Activated CD4-positive, CD25-positive, alpha-beta regulatory T cell treated with anti-CD3 and anti-CD28 coated beads, Interleukin-2, amount 50 U/mL, for 24 hours (primary cell): ENCODE measurements at places on chromosomes 4 and X.

GRCh38 chr4:77123411-77123810 lies 33.6 kb upstream of the CCNG2 start:
- ATAC-seq, result no peak

DNA sequence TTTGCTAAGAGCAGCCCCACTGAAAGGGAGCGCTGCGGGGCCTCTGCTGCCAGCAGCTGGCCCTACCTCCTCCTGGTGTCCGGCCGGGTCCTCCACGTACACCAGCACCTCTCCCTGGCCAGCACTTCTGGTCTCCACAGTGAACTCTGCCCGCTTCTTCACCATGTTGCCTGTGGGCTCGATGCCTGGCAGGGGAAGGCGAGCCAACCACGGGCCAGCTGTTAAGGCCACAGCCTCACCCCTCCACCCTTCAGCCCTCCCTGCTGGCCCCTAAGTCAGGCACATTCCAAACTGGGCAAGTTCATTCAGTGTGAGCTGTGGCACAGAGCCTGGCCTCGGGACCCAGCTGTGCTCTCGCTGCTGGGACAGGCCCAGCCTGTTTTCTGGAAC lies 7.8 kb downstream of the FLNA start:
- no peak for ATAC-seq

GRCh38 chr4:170599894-170600293 lies 510.1 kb upstream of the AADAT start:
- ATAC-seq, result no peak

DNA sequence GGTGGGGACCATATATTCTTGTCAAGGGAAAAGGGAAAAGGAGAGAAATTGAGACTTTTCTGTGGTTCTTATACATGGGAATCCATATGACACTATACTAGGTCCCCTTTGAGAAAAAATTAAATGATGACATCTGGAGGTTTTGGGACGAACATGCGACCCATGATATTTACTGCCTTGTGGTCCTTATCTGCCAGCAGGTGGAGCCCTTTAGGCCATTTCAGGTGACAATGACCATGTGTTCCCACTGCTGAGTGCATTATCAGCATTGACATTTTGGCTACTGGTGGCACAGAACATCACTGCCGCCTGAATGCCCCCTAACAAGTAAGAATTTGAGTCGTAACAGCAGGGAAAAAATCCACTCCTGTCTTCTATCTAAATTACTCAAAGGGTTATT lies 843.4 kb downstream of the FSTL5 start:
- no peak for ATAC-seq

DNA sequence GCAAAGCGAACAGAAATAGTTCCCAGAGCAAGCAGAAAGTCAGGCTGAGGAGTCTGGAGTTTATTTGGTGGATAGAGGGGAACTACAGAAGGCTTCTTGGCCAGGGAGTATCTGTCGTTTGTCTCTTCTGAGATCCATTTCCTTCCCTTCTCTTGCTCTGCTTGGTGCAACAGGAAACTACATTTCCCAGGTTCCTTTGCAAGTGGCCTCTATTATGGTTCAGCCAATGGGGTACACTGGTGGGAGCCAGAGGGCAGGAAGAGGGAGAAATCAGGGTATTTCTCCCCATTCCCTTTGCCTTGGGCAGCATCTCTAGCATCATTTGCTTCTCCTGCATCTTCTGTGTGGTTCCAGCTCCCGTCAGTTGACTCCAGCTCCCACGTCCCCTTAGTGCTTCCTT lies 142.1 kb downstream of the BCOR start:
- no peak for ATAC-seq

- no peak for ATAC-seq
Observed at GRCh38 chr4:5220028-5220427, 168.7 kb downstream of the STK32B start.

DNA sequence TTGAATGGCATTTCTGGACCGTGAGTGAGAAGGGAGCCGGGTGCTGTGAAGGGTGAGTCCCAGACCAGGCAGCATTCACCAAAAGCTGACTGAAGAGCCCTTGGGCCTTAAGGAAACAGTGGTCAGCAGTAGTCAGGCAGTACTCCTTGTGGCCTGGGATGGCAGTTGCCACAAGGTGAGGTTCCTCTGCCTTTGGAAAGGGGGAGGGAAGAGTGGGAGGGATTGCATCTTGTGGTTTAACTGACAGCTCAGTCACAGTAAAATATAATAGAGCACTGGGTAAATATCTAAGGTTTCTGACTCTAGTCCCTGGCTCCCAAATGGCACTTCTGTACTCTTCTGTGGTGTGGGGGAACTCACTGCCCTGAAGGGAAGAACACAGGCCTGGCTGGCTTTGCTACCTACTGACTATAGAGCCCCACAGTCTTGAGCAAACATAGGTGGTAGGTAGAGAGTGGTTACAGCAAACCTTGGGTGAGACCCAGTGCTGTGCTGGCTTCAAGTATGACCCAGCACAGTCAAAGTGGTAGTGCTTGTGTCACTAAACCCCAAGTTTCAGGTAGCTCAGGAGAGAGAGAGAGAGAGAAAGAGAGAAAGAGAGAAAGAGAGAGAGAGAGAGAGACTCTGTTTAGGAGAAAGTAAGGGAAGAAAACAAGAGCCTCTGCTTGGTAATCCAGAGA lies 154.2 kb downstream of the TEX11 start:
- ATAC-seq, result no peak

DNA sequence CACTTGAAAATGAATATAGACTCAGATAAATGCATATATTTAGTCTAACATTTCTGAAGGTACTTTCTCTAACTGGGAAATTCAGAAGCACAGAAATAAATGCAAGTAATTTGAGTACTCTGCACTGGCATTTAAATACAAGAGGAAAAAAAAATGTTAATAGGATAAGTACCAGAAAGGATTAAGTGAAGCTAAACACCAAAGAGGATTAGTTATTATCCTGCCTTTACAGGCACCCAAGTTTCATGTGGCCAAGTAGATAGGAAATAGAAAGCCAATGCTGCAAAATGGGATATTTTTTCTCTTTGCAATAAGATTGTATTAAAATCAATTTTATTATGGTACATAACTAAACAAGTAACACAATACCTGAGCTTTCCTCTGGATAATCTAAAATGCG lies 762.5 kb downstream of the PCDH7 start:
- no peak for ATAC-seq

- no peak for ATAC-seq
Observed at GRCh38 chrX:149129767-149130166, 375.3 kb downstream of the IDS start.

GRCh38 chrX:17007134-17007768 lies 60.8 kb downstream of the REPS2 start:
- ATAC-seq, result no peak

DNA sequence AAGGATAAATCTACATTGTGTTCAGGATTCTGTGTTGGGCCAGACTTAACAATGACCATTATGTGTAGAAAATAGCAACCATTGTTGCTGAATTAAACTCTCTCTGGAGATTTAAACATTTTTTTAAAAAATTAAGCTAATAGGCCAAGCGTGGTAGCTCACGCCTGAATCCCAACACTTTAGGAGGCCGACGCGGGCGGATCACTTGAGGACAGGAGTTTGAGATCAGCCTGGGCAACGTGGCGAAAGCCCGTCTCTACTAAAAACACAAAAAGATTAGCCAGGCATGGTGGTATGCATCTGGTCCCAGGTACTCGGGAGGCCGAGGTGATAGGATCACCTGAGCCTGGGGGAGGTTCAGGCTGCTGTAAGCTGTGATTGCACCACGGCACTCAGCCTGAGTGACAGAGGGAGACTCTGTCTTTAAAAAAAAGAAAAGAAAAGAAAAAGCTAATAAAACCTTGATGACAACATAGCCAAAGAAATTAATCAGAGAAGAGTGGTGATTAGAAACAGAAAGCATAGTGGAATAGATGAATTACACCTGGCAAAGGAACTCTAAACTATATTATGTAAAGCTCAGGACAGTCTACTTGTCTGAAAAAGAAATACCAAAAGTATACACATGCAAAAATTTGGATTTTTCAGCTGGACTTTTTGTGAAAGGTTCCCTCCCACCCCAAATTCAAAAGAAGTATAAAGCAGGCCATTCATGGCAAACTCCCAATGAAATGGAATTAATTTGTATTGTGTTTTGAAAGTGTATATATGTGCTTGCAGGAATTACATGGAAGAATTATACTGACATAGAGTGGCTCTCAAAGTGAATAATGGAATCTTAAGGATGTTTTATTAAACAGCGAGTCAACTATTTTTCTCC lies 21.9 kb downstream of the PLS3 start:
- ATAC-seq, result no peak

- no peak for ATAC-seq
Observed at GRCh38 chrX:121823406-121823805, 776.0 kb downstream of the GLUD2 start.

DNA sequence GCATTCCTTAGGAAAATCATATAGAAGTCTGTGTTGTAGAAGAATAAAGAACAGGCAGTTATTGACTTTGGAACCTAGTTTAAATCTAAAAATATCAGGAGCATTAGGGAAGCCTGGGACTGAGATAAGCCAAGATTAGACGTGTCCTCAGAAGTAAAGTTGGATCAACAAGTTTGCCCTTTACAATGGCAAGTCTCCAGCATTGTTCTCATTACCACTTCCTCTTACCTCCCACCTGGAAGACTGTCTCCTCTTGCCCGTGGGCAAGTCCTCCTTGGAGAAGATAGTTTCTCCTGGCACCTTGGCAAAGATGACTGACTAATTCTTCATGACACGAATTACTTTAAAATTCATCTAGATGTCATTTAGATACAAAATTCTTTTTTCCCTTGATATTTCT lies 37.8 kb downstream of the CNKSR2 start:
- no peak for ATAC-seq

- ATAC-seq, result no peak
Observed at GRCh38 chrX:116757491-116757890, 294.7 kb upstream of the CT83 start.
